Sciatic nerve (tissue), 2 donors: ENCODE measurements at places on chromosomes 4 and X. TPM values are rescaled to one million over a fixed set of nuclear protein-coding genes. Genes with fewer than 3 reads are reported as not detected.

The KIF4A gene
- 0.18 TPM for total RNA-seq

The SYNPO2 gene
- total RNA-seq = 113 TPM

The P2RY4 gene
- 1.0 TPM for total RNA-seq

DNA sequence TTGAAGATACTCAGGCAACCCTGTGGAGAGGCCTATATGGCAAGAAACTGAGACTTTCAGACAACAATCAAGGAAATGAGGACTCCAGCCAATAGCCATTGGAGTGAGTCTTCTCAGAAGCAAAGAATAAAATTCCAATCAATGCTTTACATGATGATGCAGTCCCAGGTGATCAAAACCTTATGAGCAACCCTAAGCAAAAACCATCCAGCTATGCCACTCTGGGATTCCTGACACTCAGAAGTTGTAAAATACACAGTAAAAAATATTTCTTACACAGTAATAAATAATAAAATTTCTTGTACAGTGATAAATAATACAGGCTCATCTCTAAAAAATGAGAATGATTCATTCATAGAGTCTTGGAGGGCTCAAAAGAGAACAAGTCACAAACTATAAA is 150.6 kb downstream of the IL15 start:
- DNase-seq = no peak

DNA sequence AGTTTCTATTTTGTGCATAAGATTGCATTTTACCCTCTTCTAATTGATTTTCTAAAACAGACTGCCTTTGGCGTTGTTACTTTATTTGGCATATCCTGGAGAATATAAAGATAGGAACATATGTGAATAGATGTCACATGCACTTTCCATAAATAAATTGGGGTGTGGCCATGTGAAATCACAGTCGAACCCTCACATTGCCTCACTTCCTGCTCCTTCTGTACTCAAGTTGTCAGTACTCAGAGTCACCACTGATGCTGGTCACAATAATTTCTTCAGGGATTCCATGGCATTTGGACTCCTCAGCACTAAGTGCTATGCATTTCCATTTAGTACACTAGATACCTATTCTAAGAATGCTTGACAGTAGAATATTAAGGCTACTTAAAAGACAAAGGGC is 1.4 kb upstream of the EMCN start:
- DNase-seq = no peak

DNA sequence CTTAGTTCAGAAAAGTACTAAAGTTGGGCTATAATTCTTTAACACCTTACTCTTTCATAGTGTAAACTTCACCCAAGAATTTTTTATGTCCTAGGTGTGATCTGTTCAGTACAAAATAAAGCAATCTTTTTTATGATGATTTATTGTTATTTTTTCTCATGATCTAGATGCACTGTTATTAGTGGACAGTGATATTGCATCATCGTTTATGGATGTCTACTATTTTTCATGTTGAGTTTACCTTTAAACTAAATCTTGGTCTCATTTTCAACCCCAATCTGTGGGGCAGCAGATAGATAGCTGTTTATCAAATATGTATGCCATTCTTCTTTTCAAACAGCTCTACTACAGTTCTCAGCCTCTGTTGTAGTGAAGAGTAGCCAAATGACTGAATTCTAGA is 215.4 kb downstream of the UGT8 start:
- no peak for DNase-seq

DNA sequence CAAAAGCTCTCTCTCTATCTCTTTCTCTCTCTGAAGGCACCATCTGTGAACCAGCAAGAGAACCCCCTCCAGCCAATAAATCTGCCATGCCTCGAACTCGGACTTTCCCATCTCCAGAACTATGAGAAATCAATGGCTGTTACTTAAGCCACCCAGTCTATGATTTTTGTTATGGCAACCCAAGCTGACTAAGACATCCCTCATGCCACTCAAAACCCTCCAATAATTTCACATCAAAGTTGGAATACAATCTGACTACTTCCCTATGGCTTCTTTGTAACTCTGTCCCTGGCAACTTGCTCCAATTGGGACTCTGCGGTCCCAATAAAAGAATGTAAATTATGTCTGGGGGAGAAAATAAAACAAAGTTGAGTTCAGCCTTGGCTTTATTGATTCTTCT is 265.7 kb downstream of the SHOX start:
- DNase-seq = no peak

DNA sequence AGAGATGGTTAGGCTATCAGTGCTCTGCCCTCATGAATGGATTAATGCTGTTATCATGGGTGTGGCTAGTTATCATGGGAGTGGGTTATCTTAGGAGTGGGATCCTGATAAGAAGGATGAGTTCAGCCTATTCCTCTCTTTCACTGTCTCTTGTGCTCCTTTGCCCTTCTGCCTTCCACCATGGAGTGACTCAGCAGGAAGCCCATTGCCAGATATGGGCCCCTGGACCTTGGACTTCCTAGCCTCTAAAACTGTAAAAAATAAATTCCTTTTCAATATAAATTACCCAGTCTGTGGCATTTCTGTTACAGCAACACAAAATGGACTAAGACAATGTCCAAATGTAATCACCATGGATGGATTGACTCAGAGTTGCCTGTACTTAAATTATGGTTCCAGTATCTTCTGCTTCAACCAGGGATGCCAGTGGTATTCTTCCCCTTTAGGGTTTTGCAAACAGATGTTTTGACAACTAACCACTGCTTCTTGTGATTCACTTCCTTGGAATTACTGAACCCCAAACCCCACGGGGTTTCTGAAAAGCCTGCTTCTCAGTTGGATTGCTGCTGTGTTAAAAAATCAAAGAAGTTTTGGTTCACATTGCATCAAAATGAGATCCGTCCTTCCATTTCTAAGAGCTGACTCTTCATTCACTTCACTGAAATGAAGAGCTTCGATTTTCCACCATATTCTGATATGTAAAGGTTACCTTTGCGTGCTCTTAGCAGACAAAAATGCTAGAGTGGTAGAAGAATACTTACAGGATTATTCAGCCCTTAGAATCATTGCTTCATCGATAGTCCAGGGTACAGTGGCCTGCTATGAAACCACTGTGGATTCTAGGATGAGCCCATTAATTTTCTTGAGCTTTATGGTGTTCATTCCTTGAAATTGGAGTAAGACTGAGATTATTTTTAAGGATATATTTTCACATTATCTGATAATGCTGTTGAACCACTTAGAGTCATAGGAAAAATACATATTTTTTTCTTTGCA is 107.7 kb downstream of the FRMPD4 start:
- DNase-seq = no peak

- no peak for DNase-seq
These were observed 769.8 kb upstream of the NDST4 start for GRCh38 chr4:115883231-115883630.
